ENCODE measurements at places on chromosomes 2 and 18. TPM values are rescaled to one million over a fixed set of nuclear protein-coding genes. Genes with fewer than 3 reads are reported as not detected.

- no peak for DNase-seq
Observed at GRCh38 chr2:233831011-233831721, 23.2 kb downstream of the HJURP start.

- peak; percentile 19 for DNase-seq
Observed at GRCh38 chr2:236993286-236993685, 92.4 kb upstream of the COPS8 start.

DNA sequence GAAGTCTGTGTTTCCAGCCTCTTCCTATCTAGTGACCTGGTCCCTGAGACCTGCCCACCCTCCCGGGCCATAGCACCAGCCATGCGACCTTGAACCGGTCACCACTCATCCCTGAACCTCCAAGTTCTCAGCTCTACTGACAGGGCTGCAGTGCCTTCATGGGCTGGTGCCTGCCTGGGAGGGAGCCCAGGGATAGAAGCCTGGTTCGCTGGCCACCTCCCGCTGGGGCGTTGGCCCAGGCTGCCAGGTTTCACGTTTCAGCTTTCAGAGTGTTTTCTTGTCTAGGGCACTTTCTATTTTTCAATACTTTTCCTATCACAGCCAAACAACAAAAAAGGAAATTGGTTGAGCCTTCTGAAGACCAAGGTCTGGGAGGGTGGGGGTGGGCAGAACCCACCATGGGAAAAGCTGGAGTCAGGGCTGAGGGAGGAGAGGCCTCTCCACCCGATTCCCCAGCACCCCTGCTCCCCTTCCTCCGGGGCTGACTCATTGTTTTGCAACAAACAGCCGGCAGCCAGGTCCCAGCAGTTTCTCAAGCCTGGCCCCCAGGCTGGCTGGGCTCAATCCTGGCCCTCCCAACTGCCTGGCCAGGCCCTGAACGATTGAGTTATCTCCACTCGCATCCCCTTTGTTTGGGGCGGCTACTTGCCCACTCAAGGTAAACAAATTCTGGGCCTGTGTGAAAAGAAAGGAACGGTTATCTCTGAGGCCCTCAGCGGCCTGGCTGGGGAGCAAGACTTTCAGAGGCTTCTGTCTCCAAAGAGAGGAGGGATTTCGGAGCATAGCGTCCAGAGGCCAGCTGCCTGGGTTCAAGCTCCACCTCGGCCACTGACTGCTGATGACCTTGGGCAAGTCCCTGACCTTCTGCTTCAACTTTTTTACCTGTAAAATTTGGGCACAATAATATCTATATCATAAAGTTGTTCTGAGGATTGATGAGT, 47.5 kb downstream of the ZFP36L2 start:
- peak; percentile 84 for DNase-seq

DNA sequence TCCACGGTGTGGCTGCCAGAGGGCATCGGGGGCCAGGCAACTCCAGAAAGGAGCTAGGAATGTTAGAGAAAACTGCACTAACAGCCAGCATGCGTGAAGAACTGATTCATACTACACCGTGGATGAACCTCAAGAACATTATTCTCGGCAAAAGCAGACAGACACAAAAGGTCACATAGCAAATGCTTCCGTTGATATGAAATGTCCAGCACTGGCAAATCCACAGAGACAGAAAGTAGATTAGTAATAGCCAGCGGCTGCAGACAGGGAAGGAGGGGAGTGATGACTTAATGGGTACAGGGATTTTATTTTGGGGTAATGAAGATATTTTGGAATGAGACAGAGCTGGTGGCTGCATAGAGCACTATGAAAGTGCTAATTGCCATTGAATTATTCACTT, 37.4 kb downstream of the SCTR start:
- DNase-seq = no peak

- DNase-seq = peak; percentile 60
Observed at GRCh38 chr2:218465987-218466633, 47.2 kb downstream of the VIL1 start.

GPATCH11 gene
- 5.2 TPM for total RNA-seq

NR4A2 gene
- total RNA-seq = 12.0 TPM

IRS1 gene
- total RNA-seq = 38.8 TPM
